CD4-positive, alpha-beta T cell treated with Interleukin-4 for 4 hours (primary cell): ENCODE measurements at places on chromosomes 2 and 18.
A peak's percentile ranks its signal among the peaks of the same experiment; 100 is the strongest.

DNA sequence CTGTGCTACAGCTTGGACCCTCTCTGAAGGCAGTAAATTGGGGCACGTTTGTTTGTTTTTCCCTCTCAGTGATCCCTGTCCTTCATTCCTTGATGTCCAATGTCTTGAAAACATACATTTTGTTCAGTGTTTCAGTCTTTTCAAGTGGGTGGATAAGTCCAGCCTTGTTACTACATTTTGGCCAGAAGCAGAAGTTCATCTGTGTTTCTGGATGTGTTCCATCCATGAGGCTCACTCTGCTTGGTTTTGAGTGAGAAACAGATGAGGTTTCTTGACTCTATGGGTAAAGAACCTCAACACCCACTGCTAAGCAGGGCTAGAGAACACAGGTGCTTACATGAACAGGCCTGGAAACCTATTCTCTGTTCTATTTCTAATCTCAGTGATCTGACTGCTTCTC lies 74.5 kb upstream of the RFX8 start:
- no peak for DNase-seq

GRCh38 chr2:190353537-190353899 lies 10.1 kb downstream of the INPP1 start:
- no peak for DNase-seq

- no peak for DNase-seq
These were observed 47.7 kb upstream of the MAL start for GRCh38 chr2:94977826-94978225.

DNA sequence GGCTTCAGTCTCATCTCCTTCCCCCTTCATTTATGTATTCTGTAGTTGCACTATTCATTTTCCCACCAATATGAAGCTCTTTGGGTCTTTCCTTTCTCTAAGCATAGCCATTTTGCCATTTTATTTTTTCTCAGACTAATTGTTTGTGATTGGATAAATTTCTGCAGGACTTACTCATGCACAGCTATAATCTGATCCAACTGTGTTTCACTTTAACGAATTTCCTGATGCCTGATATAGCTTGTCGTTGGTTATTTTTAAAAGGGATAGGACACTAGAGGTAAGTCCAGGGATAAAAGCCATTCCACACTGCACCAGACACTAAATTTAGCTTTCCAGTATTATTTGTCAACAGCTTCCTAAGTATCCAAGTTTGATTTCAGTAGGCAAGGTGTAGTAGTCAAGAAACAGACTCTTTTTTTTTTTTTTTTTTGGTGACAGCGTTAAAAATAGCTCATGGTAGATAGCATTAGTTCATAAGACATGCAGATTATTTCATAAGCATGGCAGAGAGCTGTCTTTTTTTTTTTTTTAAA lies 17.4 kb downstream of the ASB18 start:
- DNase-seq, result no peak

DNA sequence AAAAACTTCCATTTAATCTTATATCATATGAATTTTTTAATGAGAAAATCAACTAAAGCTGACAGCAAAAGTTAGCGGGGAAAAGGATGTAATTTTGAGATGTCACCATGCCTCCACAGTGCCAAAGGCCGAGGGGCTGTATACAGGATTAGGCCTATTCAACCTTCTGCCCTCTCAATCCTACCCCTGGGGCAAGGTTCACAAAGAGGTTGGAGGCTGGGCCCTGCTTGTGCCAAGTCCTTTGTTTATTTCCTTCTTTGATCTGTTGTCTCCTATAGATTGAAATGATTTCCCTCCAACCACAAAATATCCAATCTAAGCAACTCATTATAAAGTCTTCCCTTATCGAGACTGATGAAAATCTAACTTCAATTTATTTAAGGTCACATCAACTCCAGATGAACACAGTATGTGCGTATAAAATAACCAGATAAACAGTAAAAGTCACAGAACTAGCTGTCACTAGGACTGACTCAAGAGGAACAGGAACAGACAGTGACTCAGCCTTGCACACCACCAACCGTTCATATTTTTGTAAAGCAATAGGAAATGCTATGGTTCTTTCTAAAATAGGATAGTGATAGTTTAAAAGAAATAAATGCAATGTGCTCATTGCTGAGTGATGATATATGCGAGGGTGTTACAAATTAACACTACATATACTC lies 95.8 kb downstream of the SLC25A12 start:
- no peak for DNase-seq

DNA sequence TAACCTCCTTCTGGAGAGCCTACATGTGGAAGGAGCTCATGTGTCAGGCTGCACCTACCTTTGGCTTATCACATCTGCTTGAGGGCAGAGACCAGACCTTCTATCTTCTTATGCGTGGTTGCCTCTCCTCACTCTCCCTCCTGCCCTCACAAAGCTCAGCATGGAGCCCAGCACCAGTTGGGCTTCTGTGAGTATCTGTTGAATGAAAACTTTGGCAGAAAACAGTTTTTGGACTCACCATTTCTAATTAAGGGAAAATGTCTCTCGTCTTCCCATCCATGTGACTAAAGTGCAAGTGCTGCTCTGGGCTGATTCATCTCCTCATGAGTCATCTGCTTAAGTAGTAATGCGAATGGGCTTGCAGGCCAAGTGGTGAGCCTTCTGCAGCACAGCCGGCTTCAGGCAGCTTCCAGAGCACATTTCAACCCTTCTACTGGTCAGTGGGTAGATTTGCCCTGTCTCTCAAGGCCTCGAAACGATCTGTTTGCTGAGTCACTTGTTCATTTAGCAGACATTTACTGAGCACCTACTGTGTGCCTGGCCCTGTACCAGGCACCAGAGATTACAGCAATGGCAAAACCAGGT lies 102.6 kb downstream of the VSNL1 start:
- no peak for DNase-seq

- DNase-seq, result no peak
These were observed 255.3 kb upstream of the SIX2 start for GRCh38 chr2:45264227-45265225.

DNA sequence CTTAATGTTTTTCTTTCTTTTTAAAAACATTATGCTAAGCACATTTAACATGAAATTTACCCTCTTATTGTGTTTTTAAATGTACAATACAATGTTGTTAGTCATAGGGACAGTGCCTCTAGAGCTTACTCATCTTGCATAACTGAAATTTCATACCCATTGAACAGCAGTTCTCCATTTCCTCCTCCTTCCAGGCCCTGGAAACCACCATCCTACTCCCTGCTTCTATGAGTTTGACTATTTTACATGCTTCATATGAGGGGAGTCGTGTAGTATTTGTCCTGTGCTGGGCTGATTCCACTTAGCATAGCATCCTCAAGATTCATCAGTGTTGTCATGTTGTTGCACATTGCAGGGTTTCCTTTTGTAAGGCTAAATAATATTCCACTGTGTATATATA lies 92.6 kb downstream of the SPATS2L start:
- DNase-seq, result no peak

DNA sequence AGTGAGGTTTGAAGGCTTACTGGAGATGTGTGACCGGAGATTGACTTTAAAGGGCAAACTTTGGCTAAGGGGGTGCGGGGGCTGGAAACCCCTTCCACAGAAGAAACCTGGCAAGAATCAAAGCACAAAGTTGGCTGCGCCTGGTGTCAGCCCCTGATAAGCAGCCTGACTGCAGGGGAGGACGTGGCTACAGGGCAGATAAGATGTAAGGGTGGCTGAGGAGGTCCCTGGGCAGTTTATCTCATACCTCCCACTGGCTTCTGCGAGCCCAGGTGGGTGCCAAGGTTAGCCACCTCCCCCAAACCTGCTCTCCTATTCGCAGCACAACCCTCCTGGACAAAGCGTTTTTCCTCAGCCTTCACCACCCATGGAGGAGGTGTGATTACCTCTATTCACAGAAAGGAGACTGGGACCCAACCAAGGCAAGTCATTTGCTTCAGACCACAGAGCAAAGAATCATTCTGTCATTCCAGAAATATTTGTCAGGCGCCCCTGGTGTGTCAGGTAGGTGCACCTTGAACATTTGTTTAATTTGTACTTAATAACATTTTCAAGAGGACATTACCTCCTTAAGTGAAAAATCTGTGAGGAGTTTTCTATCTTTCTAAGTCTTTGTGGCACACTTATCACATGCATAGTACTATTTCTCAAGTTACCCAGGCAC lies 73.1 kb upstream of the IL1R1 start:
- no peak for DNase-seq

GRCh38 chr2:85221067-85221691 lies 88.0 kb downstream of the TCF7L1 start:
- DNase-seq, result no peak

DNA sequence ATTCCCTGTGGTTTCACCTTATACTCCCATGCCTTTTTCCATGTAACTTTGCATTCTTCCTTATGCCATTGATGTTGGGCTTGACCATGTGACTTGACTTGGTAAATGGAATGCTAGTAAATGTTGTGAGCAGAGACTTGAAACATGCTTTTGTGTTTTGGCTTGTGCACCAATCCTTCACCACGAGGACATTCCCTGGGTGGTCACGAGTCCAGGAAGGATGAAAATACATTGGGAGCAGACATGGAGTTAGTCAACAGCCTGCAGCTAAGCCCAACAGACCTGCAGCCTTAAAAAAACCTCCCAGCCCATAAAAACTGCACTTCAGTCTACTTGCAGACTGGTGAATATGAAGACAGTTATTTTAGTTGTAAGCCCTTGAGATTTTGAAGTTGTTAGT lies 116.5 kb upstream of the SPATS2L start:
- no peak for DNase-seq

DNA sequence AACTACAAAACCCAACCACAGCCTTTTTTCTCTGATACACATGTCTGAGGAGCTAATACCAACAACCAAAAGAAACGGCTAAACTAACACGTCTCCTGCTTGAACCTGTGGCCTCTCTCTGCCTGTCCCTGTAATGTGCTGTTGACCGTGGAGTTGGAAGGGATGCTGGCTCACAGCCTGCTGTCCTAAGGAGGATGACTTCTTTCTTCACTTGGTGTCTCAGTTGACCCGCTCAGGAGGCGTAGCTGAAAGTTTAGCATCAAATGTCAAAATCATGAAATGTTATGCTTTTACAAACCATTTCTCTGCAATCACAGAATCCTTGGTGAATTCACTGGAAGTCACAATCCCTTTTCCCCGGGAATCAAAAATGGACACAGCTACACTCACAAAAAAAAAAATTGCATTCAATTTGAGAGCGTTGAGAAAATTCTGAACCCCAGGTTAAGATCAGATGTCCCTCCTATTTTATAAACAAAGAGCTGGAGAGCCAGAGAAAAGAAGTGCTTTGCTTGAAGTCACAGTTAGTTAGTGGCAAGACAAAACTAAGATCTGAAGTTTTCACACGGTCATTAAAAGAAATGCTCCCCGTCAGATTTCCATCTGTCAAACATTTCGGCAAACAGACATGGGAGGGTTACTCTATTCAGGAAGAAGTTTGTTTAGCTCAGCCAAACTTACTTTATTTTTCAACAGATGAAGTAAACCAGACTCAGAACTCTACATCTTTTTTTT lies 74.3 kb downstream of the IRS1 start:
- DNase-seq, result no peak

- DNase-seq, result no peak
These were observed 53.5 kb downstream of the RASGRP3 start for GRCh38 chr2:33529771-33530481.

DNA sequence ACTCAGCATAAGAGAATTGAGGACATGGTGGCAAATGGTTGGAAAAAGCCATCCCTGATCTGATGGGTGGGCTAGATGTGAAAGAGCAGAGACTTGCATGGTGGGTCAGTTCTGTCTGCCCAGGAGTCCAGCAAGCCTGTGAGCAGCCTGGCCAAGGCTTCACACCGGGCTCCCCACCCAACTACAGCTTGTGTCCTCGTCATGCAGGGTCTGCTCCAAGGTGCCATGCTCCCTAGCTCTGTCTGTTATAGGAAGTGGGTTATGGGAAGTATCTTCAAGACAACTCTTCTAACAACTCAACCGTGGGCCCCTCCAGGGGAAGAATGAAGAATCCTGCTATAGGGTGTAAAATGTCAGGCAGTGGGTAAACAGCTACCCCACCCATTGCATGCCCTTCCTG lies 97.4 kb downstream of the ADD2 start:
- no peak for DNase-seq

DNA sequence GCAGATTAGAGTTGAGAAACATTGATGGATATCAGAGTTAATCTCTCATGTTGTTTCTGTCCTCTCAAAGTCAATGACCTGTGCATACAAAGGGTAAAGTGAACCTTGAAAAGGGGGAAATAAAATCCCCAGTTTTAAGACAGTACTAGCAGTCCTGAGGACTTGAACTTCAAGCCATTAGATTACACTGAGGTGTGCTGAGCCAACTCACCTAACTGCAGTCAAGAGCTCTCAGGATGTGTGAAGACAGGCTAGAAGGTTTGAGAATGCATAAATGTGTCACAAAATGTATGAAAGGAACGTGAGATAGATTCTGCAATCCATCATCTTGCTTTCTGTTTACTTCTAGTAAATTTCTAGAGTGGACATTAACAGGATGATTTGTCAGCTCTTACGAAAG lies 35.5 kb downstream of the DOCK10 start:
- DNase-seq, result peak; percentile 15

DNA sequence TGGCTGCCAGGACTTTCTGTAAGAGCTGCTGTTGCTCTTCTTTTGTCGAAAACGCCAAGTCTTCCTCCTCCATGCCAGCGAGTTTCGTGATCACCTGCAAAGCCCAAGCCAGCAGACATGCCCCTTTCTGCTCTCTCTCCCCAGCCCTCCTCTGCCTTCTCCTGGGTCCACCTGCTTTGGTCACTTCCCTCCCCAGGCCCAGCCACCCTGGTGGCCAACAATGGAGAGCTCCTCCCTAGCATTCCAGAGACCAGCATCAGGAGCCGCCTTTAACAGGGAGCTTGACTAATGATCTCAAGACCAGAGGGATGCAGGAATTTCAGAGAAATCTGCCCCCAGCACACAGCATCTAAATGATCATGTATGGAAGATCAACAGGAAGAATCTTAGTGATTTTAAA lies 34.6 kb downstream of the ERCC3 start:
- no peak for DNase-seq

DNA sequence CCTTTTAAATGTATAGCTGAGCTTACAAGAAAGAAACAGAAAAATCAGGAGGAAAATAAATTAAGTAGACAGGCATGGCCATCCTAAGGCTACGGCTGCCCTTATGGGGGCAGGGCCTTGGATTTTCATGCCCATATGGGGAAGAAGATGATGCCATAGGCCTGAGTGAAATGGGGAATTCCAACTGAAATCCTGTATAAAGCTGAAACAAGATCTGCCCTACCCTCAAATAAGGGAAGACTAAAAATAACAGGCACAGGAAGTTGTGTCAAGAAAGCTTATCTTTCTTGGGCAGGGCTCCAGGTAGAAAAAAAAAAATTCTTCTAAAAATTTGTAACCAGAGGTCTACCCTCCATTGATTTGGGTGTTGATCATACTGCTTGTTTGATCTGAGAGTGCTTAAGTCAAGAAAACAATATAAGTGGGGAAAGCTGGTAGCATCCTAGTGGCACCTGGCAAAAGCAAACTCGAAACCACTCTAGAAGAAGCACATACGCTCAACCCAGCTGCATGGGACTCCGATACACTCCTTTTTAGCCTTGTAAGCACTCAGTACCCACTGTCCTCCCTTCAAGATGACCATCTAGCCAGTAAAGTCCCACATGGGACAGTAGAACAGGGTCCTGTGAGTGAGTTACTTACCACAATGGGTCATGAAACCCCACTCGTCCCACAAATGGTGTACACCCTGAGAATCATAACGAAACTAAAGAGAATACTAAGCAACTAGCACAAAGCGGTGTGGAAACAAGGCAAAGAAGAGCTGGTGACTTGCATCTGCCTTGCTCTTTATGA lies 22.3 kb downstream of the DNAH7 start:
- DNase-seq, result no peak
